ENCODE measurements at places on chromosomes 12 and 14.

- DNase-seq = no peak
These were observed 169.5 kb downstream of the CHST11 start for GRCh38 chr12:104626069-104626837.

- DNase-seq = no peak
These were observed 295.7 kb upstream of the PRKD1 start for GRCh38 chr14:30223385-30223785.

DNA sequence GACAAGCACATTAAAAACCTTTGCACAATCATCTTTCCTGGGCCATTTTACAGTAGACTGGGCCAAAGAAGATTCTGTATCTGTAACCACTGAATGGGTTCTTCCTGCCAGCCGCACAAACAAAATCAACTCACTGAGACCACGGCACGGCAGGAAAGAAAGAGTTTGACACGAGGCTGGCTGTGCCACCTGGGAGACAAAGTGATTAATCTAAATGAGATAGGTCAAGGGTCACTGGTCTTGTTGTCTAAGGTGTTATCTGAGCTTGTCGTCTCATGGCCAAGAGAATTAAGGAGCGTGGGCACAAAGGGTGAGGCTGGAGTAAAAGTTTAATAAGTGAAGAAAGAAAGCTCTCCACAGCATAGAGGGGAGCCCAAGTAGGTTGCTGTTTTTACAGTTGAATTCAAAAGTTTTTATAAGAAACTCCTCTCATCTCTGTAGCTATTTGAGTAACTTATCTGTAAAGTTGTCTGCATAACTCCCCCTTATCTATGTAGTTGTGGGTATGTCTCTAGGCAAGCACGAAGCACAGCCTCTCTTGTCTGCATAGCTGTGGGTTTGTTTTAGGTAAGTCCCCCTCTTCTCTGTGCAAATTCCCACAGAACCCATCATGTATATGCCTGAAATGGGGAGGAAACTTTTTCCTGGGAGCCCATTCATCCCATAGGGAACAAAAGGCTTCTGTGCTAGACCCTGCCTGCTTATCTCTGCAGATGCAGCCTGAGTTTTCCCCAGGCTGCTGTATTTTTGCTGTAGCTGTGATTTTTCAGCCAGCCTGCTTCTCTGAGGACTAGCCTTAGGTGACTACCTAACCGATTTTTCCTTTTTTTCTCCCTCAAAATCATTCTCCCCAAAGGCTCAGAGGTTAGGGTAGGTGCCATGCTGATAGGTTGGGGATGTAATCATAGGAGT, 1314.6 kb upstream of the TMEM132C start:
- DNase-seq = no peak

- no peak for DNase-seq
These were observed 32.9 kb downstream of the MEG3 start for GRCh38 chr14:100858838-100859220.

DNA sequence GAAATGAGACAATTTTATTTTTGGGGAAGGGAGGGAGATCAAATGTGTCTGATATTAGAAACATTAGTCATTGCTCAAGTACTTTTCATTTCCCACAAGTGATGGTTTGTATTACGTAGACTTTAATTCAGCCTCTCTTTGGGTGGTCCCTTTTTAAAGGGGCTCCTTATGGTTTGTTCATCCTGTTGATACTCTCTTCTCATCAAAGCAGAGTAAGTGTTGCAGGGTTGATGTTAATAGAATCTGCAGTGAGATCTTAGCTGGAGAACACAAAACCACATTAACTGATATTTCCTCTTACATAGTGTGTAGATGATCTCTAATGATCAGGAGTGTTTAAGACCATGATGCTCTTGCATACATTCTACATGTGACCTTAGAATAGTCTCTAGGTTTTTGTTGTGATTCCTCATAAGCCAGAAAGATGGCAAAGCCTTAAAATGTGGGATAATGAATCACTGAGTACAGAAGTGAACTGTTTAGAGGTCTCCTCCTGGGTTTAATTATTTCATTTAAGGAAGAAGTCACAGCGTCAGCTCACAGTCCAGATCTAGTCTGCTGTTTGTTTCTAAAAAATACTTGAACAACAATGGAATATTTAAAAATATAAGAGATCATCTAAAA, 87.4 kb upstream of the PTPRR start:
- DNase-seq = no peak

DNA sequence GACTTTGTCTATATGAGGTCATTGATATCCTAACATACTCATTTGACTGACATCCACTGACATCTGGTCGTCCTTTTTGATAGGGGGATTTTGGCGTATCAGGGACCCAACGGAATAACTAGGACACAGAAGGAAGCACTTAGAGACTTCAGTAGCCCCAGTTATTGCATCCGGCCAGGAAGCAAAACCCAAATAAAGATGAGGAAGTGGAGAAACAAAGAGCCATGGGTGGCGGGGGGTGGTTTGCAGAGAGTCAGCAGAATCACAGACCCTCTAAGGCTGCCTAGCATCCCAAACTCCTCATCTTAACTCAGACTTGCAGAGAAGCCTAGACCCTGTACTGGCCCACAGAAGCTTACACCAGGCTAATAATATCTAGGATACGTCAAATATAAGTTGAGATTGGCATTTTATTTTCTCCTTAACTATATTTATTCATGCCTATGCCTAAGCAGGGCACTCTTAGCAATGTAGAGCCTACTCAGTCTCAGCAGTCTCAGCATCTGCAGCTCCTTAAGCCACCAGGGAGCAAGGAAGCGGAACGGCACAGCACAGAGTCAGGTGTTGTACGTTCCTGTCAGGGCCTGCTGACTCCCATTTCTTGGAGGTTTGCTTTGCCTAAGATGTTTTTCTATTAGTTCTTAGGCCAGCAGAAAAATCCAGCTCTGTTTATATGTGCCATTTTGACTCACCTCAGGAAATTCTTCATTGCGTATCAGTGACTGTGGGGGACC, 45.1 kb downstream of the KCNA1 start:
- DNase-seq = no peak

- no peak for DNase-seq
These were observed 167.9 kb downstream of the FOXN3 start for GRCh38 chr14:89249065-89249695.

- no peak for DNase-seq
These were observed 192.0 kb upstream of the HMGA2 start for GRCh38 chr12:65632131-65632855.

DNA sequence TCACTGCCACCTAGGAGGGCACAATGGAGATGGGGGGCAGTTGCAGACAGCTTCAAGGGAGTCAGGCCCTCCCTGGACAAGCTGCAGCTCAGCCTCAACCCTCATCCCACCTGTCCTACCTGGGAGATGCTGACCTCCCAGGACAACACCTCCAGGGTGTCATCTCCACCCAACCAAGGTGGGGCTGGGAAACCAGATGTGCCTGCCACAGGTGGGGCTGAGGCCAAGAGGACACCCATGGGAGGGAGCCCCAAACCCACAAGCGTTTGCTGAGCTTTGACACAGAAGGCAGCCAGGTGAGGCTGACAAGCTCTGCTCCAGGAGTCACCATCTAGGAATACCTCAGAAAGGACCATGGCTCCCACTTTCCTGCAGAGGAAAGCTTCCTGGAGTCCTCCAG, 31.5 kb downstream of the ZFP36L1 start:
- no peak for DNase-seq

- DNase-seq = no peak
These were observed 4.1 kb upstream of the KRT84 start for GRCh38 chr12:52389313-52390207.

DNA sequence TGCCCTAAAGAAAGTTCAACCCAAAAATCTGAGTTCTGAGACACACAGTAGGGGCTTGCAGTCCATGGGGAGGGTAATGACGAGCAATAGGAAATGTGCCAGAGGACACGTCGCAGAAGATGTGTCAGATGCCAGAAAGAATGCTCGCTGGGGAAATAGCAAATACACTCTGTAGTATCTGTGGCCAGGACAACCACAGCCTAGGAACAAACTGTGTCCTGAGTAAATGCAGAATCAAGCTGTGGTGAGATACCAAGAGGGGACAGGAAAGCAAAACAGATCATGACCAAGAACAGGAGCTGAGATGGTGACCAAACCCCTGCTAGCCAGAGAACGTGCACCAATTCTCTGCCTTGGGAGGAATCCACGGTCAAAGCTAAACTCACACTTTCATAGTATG, 9.1 kb downstream of the CRACR2A start:
- DNase-seq = no peak

DNA sequence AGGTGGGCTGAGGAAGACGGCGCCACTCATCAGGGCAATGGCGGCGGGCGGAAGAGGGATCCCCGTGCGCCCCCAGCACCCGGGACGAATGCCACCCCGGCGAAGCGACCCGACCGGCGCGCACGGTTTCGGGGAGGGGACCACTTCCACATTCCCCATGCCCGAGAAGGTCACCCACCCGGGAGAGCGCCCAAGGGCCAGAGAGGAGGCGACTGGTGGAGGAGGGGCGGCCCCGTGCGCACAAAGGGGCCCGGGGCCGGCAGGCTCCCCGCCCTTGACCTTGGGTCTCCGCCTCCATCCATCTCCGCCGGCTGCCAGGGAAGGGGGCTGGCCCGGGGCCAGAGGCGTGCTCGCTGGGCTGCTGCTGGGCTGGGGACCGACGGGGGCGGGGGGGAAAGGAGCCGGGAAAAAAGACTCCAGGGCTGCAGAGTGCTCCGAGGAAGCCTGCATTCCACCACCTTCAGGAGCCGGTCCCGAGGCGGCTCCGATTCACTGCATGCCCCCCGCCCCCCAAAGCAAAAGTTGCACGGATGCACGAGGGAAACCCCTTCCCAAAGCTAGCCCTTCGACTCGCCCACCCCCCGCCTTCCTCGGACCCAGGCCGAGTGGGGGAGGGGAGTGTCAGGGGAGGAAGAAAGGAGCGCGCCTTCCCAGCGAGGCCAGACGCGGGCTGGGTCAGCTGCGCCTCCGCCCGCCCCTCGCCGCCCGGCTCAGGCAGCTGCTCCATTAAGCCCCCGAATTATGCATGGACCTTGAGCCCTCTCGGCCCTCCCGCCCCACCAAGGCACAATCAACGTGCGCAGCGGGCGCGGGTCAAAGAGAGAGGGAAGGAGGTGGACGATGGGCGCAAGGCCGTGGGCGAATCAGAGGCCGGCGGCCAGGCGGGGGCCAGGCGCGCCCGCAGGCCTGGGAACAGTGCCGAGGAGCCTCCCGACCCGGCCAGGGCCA, 26.2 kb downstream of the BCL11B start:
- no peak for DNase-seq

DNA sequence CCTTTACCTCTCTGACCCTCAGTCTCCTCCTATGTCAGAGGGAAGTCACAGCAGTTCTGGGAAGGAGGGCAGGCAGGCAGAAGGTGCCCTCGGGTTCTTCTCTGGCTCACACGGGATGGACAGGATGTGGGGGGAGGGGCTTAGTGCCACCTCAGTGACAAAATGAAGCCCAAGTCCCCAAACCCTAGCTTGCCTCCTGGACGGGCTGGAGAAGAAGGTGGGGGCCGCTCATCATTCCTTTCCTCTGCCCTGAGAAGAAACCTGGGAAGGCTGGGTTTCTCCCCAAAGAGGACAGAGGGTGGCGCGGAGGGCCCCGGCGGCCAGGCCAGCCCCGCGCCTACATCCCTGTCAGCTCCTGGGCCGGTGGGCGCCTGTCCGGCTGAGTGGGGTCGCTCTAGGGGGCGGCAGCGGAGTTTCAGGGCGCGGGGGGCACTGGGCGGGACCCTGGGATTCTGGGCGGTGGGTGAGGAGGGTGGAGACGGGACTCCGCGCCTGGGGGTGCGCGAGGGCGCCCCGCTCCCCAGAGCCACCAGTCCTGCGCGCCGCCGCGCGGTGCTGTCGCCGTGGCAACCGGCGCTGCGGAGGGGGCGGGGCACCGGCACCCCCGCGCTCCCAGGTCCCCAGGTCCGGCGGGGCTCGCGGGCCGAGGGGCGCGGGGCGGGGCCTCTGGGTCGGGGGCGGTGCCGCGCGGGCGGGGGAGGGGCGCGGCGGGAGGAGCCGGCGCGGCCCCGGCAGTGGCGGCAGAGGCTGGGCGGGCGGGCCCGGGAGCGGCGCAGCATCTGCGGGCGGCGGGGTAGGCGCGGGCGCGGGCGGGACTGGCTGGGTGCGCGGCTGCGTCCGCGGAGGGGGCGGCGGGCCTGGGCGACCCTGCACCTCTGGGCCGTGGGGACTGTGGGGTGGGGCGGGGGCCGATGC, at the start of gene TMEM121:
TSS of gene TMEM121 (plus strand) at position 723 of the 915 bp plus-strand sequence. CDS start 2,252 bp downstream, outside the sequence.
- no peak for DNase-seq

- DNase-seq = no peak
These were observed 208.2 kb downstream of the EPS8 start for GRCh38 chr12:15581006-15581405.

All from stimulated activated CD8-positive, alpha-beta memory T cell treated with anti-CD3 and anti-CD28 coated beads, Interleukin-12 subunit alpha, Interleukin-12 subunit beta, amount 100 ng/mL, for 4 hours (primary cell).